Esophagus muscularis mucosa (tissue), 4 donors: ENCODE measurements at places on chromosomes 1 and 21. TPM values are rescaled to one million over a fixed set of nuclear protein-coding genes. Genes with fewer than 3 reads are reported as not detected.
A peak's percentile ranks its signal among the peaks of the same experiment; 100 is the strongest.

Gene SLC9C2
- total RNA-seq, result not detected

Gene FOXD2
- not detected for total RNA-seq

Gene HTR6
- not detected for total RNA-seq

Gene TDRD5
- 0.17 TPM for total RNA-seq

Gene PTGS2
- total RNA-seq, result 18.6 TPM

Gene TTC24
- not detected for total RNA-seq

Gene ZSCAN20
- total RNA-seq, result 6.6 TPM

GRCh38 chr1:170296642-170297041 lies 150.9 kb downstream of the NTMT2 start:
- no peaks in the 10 kb centered on the region for H3K27me3 ChIP-seq
- no peaks in the 10 kb centered on the region for H3K4me1 ChIP-seq
- no peak for DNase-seq
- H3K4me3 ChIP-seq, result no peak overlapping the region
- H3K36me3 ChIP-seq, result no peaks in the 10 kb centered on the region
- no peak overlapping the region for H3K27ac ChIP-seq

- H3K4me1 ChIP-seq, result no peaks in the 10 kb centered on the region
- H3K4me3 ChIP-seq, result no peak overlapping the region
- no peak overlapping the region for H3K27ac ChIP-seq
- H3K27me3 ChIP-seq, result no peaks in the 10 kb centered on the region
Observed at GRCh38 chr1:175628548-175629317, 114.7 kb downstream of the TNR start.

DNA sequence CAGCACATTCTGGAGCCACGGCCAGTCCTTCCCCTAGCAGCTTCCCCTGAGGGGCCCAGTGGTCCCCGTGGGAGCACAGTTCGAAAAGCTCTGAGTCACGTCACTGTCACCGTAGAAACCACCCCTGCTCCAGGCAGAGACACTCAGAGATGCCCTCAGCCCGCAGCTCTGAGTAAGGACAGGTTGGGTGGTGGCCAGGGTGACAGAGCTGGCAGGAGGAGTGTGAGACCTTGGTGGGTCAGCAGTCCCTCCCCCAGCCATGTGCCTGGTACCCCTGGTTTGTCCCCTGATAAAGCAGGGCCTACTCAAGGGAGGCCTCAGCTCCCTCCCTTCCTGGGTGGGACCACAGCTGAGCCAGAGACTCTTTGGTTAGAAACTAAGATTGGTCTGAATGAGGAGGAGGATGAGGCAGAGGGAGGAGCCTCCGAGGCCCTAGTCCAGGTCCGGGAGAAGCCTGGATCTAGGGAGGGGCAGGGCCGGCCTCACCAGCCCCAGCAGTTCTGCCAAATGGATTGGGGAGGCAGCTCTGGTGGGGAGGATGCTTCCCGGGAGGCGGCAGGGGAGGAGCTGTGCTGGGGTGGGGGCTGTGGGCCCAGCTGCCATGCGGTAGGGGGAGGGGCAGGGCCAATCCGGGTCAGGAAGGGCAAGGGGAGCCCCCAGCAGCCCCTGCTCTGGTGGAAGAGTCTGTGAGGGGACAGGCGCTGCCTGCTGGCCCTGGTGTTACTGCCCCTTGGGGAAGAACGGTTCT lies 55.2 kb downstream of the SLC9A1 start:
- no peaks in the 10 kb centered on the region for H3K27me3 ChIP-seq
- no peak for DNase-seq
- peaks cover 36% of the 10 kb centered on the region for H3K4me1 ChIP-seq
- no peaks in the 10 kb centered on the region for H3K36me3 ChIP-seq
- peak overlapping the region; percentile 71 for H3K27ac ChIP-seq

DNA sequence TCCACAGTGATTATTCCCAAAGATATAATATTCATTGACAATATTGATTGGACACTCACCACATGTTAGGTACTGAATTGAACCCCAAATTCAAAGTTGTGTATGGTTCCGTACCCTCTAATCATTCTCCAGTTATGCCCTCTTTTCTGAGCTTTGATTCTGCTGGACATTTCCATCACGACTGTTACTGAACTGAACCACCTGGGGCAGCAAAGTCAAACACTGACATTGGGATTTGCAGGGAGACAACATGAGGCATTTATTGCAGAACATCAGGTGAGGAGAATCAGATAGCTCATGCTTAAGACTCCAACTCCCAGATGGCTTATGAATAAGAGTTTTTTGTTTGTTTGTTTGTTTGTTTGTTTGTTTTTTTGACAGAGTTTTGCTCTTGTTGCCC lies 420.9 kb downstream of the DISC1 start:
- H3K4me3 ChIP-seq, result no peak overlapping the region
- H3K4me1 ChIP-seq, result peaks cover 5% of the 10 kb centered on the region
- H3K27me3 ChIP-seq, result no peaks in the 10 kb centered on the region

DNA sequence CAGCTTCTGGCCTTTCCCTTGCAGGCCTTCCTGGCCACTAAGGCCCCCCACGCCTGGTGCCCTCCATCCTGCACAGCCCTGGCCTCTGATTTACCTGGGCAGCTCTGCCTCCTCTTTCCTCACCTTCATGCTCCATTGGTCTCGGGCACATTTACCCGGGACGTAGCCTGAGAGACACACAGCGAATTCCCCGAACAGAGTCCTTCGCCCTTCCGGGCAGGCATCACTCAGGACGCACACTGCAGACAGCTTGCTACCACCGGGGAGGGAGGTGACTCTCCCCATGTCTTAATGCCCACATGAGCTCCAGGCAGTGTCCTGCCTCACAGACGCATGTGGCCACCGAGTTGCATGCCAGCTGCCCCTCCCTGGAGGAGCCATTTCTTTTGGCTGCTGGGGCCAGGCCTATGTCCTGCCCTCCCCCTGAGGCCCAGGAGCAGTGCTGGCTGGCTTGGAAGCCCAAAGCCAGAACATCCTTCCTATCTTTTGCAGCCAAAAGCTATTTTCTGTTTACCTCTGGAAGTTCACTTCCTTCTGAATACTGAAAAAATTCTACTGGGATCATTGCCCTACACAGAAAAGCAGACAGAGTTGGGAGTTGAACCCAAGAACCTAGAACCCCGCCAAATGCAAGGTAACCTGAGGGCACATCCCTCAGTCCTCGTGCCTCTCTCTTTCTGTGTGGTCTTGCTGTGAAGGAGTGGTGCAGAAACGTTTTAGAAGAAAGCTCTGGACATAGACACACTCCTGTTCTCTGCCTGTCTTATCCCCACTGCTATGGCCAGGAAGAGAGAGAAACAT lies 209.5 kb downstream of the TOMM20 start:
- no peaks in the 10 kb centered on the region for H3K36me3 ChIP-seq
- H3K27ac ChIP-seq, result peak overlapping the region; percentile 85
- no peak for DNase-seq
- H3K4me1 ChIP-seq, result peaks cover 62% of the 10 kb centered on the region
- H3K4me3 ChIP-seq, result no peak overlapping the region
- H3K27me3 ChIP-seq, result no peaks in the 10 kb centered on the region

GRCh38 chr1:9345471-9345870 lies 52.8 kb downstream of the SPSB1 start:
- no peak for DNase-seq
- no peak overlapping the region for H3K4me3 ChIP-seq
- H3K36me3 ChIP-seq, result no peaks in the 10 kb centered on the region
- peaks cover 24% of the 10 kb centered on the region for H3K4me1 ChIP-seq
- H3K27ac ChIP-seq, result peak overlapping the region; percentile 56

GRCh38 chr1:39928809-39929587 lies 25.9 kb upstream of the MFSD2A start:
- no peak overlapping the region for H3K4me3 ChIP-seq
- H3K36me3 ChIP-seq, result no peaks in the 10 kb centered on the region
- peaks cover 4% of the 10 kb centered on the region for H3K4me1 ChIP-seq
- no peak overlapping the region for H3K27ac ChIP-seq
- H3K27me3 ChIP-seq, result no peaks in the 10 kb centered on the region
- DNase-seq, result no peak

- H3K36me3 ChIP-seq, result no peaks in the 10 kb centered on the region
- H3K4me1 ChIP-seq, result no peaks in the 10 kb centered on the region
- H3K4me3 ChIP-seq, result no peak overlapping the region
- DNase-seq, result no peak
- no peaks in the 10 kb centered on the region for H3K27me3 ChIP-seq
Observed at GRCh38 chr1:42114229-42114628, 39.0 kb upstream of the GUCA2B start.

DNA sequence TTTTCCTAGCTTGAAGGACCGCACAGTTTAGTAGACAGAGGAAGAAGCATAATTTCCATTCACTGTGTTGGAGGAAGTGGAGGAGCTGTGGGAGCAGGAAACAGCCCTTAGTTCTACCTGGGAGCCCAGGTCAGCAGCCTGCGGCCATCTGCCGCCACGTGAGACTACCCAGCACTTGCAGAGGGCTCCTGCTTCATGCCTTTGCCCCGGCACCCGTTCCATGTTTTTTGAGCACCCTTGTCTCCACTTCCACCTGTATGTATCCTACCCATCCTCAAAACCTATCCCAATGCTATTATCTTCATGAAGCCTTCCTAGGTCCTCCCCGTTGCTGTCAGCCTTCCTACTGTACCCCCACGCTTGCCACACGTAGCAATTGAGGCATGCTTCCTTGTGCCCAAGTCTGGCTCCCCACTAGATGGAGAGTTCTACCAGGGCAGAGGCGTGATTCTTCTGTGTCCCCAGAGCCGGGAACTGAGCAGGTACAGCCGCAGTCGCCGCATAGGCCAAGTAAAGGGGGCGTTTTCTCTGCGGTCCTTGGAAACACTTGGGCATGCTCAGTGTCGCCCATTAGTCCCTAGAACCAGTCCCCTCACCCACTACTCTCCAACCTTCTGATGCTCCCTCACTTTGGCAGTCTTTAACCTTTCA lies 1.9 kb downstream of the SLC6A9 start:
- peak overlapping the region; percentile 67 for H3K4me3 ChIP-seq
- H3K27ac ChIP-seq, result peak overlapping the region; percentile 87
- no peaks in the 10 kb centered on the region for H3K27me3 ChIP-seq
- no peaks in the 10 kb centered on the region for H3K36me3 ChIP-seq
- no peak for DNase-seq

GRCh38 chr1:196546272-196547111 lies 61.7 kb downstream of the KCNT2 start:
- no peaks in the 10 kb centered on the region for H3K27me3 ChIP-seq
- H3K4me3 ChIP-seq, result no peak overlapping the region
- no peak overlapping the region for H3K27ac ChIP-seq
- no peaks in the 10 kb centered on the region for H3K4me1 ChIP-seq
- H3K36me3 ChIP-seq, result no peaks in the 10 kb centered on the region
- no peak for DNase-seq

DNA sequence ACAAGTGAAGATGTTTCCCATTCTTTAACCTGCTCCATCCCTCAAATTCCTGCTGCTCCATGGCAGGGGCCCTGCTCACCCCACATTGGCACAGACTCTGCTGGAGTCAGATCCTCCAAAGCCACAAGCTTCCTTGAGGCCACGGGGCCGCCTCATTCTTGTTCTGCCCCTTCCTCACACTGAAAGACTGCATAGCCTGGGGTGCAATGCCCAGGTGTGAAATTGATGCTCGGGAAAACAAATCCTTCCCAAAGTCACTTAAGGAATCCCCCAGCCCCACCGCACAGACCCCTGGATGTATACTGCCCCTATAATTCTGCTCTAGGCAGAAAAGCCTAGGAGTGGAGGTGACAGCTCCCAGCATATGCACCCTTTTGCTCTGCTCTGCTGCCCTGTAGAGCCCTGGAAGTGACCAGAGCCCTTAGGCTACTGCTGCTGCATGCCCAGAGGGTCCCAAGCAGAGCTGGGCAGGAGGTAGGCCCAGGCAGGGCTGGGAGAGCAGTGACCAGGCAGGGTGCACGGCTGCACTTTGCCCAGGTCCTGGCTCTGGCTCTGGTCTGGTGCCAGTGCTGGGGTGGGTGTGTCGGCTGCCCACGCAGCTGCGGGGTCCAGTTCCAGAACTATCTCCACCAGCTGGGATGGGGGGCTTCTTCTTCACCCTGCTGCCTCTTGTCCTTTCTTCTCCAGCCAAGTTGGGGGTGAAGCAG lies 1.6 kb downstream of the HES2 start:
- H3K4me3 ChIP-seq, result no peak overlapping the region
- H3K4me1 ChIP-seq, result peaks cover 26% of the 10 kb centered on the region
- H3K27me3 ChIP-seq, result peaks cover 7% of the 10 kb centered on the region
- H3K36me3 ChIP-seq, result no peaks in the 10 kb centered on the region

DNA sequence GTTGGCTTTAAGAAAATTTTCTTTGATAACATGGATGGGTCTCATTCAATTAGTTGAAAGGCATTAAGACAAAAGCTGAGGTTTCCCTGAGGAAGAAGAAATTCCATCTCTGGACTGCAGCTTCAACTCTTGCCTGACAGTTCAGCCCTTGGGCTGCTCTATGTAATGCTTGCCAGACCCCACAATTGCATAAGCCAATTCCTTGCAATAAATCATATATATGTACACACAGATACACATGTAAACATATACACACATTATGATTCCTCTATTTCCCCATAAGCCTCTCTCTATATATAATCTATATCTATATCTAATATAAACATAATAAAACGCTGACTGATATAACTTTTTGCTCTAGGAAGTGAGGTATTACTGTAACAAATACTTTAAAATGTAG lies 301.5 kb upstream of the PRMT6 start:
- no peak overlapping the region for H3K4me3 ChIP-seq
- H3K4me1 ChIP-seq, result no peaks in the 10 kb centered on the region
- H3K36me3 ChIP-seq, result no peaks in the 10 kb centered on the region
- no peak overlapping the region for H3K27ac ChIP-seq
- DNase-seq, result no peak

DNA sequence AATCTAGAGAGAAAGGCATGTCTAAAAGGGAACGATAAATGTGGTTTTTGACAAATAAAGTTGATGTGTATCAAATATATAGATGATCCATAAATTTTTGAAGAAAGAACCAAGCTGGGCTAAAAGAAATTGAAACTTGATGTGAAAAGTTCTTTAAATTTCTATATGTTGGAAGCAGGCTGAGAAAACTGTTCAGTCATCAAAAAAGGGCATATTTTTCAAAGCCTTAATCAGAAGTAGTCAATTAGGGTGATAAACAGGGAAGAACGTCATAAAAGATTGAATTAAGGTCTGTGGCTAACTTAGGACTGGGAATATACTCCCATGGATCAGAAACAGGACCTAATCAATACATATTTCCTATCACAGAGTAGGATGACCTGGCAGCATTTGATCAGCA lies 211.4 kb upstream of the ZRANB2 start:
- no peak overlapping the region for H3K27ac ChIP-seq
- DNase-seq, result no peak
- H3K27me3 ChIP-seq, result no peaks in the 10 kb centered on the region
- no peaks in the 10 kb centered on the region for H3K36me3 ChIP-seq
- H3K4me3 ChIP-seq, result no peak overlapping the region

- DNase-seq, result peak; percentile 72
- H3K4me1 ChIP-seq, result no peaks in the 10 kb centered on the region
- no peaks in the 10 kb centered on the region for H3K36me3 ChIP-seq
- H3K4me3 ChIP-seq, result no peak overlapping the region
Observed at GRCh38 chr21:32844653-32845436, 73.3 kb upstream of the PAXBP1 start.

- no peaks in the 10 kb centered on the region for H3K27me3 ChIP-seq
- DNase-seq, result no peak
- peaks cover 6% of the 10 kb centered on the region for H3K4me1 ChIP-seq
- H3K4me3 ChIP-seq, result no peak overlapping the region
Observed at GRCh38 chr1:23074012-23074411, 54.7 kb downstream of the KDM1A start.

GRCh38 chr1:183580281-183580682 lies 10.0 kb downstream of the NCF2 start:
- H3K27ac ChIP-seq, result no peak overlapping the region
- no peak overlapping the region for H3K4me3 ChIP-seq
- no peaks in the 10 kb centered on the region for H3K27me3 ChIP-seq
- H3K36me3 ChIP-seq, result no peaks in the 10 kb centered on the region

GRCh38 chr1:30446095-30446494 lies 277.3 kb downstream of the MATN1 start:
- peak; percentile 89 for DNase-seq
- H3K36me3 ChIP-seq, result no peaks in the 10 kb centered on the region
- no peaks in the 10 kb centered on the region for H3K4me1 ChIP-seq
- peaks cover 11% of the 10 kb centered on the region for H3K27me3 ChIP-seq
